M059J (cell line): ENCODE measurements at places on chromosomes 5 and 9.
A peak's percentile ranks its signal among the peaks of the same experiment; 100 is the strongest.

GRCh38 chr5:44888435-44888834, 79.7 kb downstream of the MRPS30 start:
- no peak for DNase-seq

GRCh38 chr5:97297063-97297703, 114.1 kb upstream of the RIOK2 start:
- DNase-seq = peak; percentile 56

- no peak for DNase-seq
Measured at GRCh38 chr5:67021962-67022361, 174.6 kb downstream of the CD180 start.

DNA sequence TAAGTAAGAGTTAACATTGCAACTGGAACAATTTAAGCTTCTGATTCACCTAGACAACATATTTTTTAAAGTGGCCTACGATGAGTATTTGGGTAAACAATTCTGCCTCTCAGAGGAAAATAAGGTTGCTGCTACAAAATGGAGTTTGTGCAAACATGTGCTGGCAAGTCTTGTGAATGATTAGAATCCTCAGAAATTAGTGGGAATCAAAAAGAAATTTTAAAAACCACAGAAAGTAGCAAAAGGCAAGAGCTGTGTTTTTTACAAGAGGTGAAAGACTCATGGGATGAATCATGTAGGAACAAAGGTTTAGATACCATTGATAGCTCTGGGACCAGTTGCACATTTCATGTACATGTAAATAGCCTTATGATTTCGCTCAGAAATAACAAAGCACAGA, 561.6 kb downstream of the TAF11L14 start:
- no peak for DNase-seq

- peak; percentile 87 for DNase-seq
Measured at GRCh38 chr9:113715086-113715485, 161.0 kb upstream of the ZNF618 start.

GRCh38 chr9:124014211-124014955, 2.8 kb downstream of the LHX2 start:
- DNase-seq = no peak

DNA sequence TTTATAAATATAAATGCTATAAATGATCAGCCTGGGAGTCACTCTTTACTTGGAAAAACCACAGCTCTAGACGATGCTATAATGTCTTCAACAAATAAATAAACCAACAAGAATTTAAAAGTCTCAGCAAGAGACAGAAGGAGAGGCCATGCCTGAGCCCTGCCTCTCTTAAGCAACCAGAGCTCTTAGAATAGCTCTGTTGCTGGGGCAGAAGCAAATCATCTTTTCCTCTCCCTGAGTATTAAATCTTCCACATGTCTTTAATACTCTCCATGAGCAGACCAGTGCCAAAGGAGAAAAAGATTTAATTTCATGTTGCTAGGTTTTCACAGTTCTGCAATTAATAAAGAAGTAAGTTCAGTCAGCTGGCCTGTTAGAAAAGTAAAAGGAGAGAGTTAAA, 408.0 kb upstream of the SLC30A5 start:
- no peak for DNase-seq

- DNase-seq = no peak
Measured at GRCh38 chr9:101275769-101276250, 109.0 kb downstream of the BAAT start.

DNA sequence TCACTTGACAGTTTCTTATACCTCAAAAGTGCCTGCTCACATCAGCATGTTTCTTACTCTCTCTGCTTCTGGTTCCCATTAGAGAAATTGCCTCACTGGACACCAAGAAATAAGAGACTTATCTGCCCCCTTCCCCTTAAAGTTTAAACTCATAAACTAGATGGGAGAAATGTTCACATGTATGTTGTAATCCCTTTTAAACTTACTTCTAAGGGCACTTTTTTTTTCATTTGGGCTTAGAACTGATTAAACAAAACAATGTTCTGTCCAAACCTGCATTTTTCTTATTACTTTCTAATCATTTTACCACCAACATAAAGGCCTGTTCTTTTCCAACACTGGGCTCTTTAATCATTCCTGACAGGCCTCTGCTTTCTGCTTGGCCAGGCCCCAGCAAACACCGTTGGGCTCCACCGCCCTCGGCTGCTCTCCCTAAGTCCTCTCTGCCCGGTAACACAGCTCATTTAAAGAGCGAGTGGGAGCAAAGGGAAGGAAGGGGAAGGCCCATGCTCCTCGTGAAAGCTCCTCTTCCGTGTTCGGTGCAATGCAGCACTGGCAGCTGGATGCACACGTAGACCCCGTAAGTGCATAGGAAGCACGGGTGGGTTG, 53.4 kb downstream of the ROR2 start:
- DNase-seq = peak; percentile 19

GRCh38 chr5:3220638-3221288, 374.9 kb upstream of the IRX1 start:
- DNase-seq = no peak

DNA sequence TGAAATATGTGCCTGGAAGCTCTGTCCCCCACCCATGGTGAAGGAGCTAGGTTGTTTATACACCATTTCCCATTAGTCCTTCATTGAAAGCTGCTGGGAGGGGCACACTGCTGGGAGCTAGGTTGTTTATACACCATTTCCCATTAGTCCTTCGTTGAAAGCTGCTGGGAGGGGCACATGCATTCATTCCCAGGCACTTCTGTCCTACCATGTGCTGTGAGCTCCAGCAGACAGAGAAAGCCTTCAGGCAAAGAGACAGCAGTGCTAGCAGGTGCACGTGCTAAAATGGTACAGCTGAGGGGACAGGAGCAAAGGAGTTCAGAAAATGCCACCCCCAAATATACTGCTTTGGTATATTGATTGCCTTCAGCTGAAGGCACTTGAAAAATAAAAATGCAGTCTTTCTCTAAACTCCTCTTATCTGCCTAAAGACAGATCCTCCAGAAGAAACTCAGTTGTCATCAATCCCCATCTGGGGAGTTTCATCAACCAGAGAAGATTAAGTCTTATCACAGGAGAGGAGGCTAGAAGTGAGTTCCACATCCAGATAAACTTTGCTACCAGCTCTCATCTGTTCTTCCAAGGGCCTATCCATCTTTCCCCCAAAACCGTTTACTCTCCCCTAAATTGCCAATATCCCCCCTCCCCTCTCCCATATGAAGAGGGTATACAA, 27.7 kb upstream of the DAPK1 start:
- no peak for DNase-seq

- peak; percentile 3 for DNase-seq
Measured at GRCh38 chr5:76199336-76200318, 116.4 kb downstream of the SV2C start.

GRCh38 chr9:133986774-133987445, 5.2 kb downstream of the VAV2 start:
- DNase-seq = no peak

GRCh38 chr5:74251141-74252035, 389.1 kb downstream of the ENC1 start:
- DNase-seq = peak; percentile 96

- no peak for DNase-seq
Measured at GRCh38 chr5:62942384-62942783, 363.8 kb downstream of the LRRC70 start.

DNA sequence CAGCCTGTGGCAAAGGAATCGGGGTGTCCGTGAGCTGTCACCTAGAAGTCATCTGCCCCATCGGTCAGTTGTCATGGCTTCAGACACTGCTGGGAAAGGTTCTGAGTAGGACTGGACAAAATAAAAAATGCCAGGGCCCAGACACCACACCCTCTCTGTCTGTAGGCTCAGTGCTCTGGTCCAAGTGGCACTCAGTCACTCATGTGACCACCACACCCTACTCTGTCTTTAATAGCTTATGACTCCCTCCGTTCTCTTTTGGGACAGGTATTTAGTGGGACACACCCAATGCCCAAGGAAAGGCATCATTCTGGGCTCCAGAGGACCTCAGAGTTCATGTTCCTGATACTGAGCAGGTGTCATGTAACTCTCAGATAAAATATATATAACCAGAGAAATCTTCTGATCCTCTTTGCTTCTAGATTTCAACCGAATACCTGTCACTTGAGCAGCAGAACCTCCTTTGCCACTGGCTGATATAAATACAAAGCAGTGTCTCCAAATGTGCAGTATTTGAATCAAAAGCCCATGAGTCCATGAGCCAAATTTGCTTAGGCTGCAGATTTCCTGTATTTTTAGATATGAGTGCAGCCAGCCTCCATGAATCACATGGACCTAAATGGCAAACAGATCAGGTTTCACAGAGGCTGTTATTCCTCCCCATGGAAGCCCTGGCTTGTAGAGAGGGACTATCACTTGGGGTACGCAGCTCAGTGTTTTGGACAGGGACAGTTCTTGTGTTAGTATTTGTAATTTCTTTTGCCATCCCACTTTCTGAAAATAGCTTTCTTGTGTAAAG, 272.0 kb downstream of the ARHGAP26 start:
- DNase-seq = no peak

GRCh38 chr9:127267793-127268525, 3.4 kb downstream of the GARNL3 start:
- DNase-seq = no peak

DNA sequence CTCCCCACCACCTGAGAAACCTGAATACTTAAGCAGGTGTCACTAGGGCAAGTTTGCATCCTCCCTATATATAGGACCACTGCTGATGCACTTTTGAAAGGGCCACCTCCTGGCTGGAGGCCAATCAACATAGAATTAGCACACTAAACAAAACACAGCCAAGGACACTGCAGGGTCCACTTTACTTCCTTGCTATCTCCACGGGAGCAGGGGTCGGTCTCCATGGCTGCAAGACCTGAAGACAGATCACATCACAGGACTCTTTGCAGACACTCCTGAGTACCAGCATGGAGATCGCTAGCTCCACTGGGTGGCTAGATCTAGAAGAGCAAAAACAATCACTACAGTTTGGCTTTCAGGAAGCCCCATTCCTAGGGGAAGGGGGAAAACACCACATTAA, 72.3 kb downstream of the C9orf153 start:
- DNase-seq = peak; percentile 21

DNA sequence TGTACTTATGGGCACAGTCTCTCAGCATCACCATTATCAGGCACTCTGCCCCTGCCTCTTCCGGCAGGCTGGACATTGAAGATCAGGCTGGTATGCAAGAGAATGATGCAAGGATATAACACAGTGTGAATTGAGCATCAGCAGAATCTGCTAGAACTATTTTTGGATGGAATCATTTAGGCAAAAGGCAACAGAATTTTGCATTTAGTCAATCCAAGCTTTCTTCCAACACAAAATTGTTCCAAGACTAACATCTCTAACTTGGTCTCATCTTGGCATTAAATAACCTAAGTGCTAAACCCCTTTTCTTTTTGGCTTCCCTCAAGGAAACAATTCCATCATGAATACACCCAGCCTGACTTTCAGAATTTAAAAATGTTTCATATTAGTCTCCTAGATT, 339.9 kb downstream of the PRELID2 start:
- no peak for DNase-seq

- peak; percentile 89 for DNase-seq
Measured at GRCh38 chr5:78530342-78531096, 118.1 kb downstream of the LHFPL2 start.

DNA sequence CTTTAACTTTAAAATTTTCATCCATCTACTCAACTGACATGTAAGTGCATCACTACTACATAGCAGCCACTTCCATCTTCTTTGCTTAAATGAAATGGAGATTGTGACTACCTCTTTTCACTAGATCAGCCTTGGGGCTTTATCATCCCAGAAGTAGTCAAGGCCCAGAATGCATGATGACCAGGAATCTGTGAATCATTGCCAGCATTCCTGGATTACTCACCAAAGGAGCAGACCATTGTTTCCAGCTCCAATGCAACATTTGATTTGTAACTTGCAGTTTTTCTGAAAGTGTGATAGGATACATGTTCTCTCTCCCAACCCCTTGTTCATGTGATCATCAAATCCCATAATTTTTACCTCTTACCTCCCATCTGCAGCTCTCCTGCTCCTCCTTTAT, 65.1 kb downstream of the PLPPR1 start:
- DNase-seq = peak; percentile 44

DNA sequence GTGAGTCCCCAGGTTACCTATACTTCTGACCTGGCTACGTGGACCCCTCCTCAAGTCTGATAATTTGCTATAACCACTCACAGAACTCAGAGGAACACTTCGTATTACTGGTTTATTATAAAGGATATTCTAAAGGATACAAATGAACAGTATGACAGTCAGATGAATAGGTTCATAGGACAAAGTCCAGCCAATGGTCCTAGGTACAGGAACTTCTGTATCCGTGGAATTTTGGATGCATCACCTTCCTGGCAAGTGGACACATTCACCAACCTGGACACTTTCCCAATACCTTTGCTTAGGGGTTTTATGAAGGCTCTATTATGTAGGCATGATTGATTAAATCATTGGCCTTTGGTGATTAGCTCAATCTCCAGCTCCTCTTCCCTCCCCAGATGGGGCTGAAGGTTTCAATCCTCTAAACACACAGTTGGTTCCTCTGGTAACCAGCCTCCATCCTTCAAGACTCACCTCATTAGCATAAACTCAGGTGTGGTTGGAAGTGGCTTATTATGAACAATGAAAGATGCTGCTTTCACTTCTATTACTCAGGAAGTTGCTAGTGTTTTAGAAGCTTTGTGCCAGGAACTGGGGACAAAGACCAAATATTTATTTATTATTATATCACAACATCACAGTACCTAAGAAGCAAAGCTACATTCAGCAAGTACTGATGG, 149.6 kb upstream of the ELL2 start:
- peak; percentile 36 for DNase-seq

GRCh38 chr5:88691945-88692868, 190.8 kb downstream of the MEF2C start:
- DNase-seq = peak; percentile 69

GRCh38 chr5:172816925-172817562, 17.0 kb upstream of the ERGIC1 start:
- DNase-seq = peak; percentile 71

DNA sequence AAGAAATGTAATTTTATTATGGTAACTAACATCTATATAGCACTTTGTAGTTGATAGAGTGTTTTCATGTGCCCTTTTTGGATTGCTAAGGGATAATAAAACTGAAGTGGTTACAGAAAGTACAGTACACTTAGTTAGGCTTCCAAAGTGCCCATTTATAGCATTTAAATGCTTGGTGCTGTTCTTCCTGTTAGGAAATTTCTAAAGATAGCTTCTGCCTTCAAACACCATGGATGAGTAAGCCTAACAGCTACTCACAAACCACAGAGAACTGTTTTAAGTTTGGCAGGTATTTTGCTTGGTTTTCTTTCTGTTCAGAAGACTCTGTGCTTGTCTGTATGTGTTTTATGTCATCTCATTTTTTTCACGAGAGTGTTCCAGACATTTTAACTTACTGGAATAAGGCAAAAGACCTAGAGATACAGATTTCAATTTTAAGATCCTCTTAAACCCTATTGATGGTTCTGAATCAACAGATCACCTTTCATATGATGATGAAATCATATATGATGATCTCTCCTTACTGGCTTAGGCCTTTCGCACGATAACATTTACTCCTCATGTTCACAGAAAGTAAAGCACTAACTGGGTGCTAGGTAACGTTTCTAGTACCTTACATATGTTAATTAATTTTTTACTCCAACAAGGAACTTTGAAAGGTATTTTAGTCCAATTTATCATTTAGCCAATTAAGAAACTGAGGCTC, 4.4 kb downstream of the RIMOC1 start:
- DNase-seq = peak; percentile 74

- DNase-seq = peak; percentile 2
Measured at GRCh38 chr9:104301755-104302154, 202.3 kb upstream of the OR13F1 start.

GRCh38 chr9:70111641-70112236, 68.1 kb downstream of the MAMDC2 start:
- DNase-seq = peak; percentile 79
